Activated T-helper 9 cell treated with anti-CD3 and anti-CD28 coated beads, Interleukin-2, amount 50 U/mL, for 16 hours (primary cell): ENCODE measurements at places on chromosomes 6 and 20.
A peak's percentile ranks its signal among the peaks of the same experiment; 100 is the strongest.

DNA sequence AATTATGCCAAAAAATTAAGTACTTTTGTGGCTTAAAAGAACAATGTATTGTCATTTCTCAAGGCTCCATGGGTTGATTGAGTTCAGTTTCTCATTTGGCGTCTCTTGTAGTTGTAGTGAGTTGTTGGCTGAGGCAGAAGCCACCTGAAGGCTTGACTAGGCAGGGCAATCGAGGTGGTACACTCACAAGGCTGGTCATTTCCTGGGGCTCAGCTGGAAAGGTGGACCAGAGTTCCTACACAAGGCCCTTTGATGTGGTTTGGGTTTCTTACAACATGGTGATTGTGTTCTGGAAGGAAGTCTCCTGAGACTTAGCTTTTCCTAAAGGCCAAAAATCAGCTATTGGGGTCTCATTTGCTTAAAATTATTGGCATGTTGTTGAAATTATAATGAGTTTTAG lies 22.6 kb downstream of the MAS1 start:
- DNase-seq: no peak

GRCh38 chr20:34984756-34985261 lies 29.1 kb downstream of the MYH7B start:
- DNase-seq: no peak

DNA sequence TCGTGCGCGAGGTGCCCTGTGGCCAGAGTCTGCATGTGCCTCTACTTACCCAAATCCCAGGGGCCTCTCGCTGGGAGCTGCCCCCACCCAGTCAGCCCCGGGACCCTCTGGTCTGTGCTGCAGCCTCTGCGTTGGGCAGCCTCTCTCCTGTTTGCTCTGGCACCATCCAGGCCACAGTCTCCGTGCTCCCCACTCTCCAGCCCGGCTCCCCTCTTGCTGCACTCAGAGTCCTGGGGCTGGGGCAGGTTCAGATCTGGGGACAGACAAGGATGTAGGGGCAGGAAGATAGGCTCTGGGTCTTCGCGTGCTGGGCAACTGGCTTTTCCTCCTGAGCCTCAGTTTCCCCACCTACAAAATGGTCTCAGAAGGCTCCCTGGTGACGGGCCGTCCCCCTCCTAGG lies 70.8 kb upstream of the GATA5 start:
- DNase-seq: no peak

DNA sequence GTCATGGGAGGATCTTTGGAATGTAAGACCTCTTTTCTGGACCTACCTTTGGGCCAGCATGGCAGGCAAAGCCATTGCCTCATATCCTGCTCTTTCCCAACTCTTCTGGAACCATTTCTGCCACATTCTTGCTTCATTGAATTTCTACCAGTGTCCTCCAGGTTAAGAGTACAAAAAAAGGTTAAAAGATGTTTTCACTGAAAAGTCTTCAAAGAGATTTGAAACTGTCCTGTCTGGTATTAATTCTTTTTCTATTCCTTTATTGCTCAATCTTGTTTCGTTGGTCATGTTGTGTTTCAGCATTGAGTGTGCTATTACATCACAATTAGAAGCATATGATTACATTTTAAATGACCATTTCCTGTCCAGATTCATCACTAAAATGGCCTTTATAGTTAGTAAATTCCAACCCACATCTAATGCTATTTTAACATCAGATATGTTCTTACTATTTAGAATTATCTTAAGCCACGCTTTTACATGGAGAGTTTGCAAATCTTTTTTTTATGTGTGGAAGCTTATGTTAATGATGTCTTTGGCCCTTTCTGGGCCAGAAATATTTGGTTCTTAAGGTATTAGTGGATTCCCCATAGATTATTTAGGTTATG lies 450.9 kb downstream of the GJA1 start:
- DNase-seq: no peak

DNA sequence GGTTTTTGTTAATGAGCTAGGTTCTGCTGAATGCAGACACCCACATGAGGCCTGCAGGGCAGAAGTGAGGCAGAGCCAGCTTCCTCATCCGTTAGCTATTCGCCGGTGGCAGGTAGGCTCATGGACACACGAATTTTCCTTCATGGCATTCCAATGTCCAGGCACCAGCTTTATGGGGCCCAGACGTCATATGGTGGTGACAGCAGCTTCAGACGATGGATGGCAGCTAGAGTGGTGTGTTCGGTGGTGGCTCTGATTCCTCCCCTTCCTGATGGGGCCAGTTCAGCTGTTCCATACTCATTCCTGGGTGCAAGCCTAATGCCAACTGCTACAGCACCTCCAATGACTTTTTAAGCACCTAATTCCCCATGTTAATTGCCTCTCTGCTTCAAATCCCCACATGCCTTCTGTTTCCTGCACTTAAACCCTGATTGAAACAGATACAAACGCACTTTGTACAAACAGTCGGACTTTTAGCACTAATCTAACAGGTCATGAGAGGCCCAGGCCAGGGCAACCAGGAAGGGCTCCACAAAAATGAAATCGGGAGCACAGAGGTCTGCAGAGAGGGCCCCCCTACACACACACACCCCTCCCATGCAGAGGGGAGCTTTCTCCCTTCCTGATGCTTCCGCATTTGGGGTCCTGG lies 35.7 kb upstream of the MLN start:
- DNase-seq: no peak

DNA sequence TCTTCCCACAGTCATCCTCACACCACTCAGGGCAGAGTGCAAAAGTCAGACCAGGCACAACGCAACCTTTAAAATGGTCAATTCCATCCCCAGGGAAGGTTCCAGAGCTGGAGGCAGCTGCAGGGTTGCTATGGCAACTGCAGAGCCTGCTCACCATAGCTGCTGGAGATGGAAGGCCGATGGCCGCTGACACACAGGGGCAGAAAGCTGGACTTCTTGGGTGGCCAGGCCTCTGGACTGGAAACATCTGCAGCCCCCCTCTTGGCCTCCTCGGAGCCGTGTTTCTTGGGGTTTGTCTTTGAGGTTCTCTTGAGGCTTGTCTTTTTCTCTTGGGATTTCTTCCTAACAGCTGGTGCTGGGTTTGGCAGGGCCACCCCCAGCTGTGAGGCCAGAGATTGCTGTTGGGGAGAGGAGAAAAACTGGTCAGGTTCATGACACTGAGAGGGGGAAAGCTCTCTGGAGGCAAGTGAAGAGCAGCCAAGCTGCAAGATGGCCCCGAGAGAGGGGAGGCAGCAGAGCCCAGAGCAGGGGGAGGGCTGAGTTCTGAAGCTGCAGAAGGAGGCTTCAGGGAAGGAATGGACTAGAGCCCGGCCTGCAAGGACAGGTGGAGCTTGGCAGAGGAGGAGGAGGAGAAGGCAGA lies 10.2 kb downstream of the BNIP5 start:
- DNase-seq: no peak

GRCh38 chr6:6925391-6926164 lies 182.2 kb upstream of the RREB1 start:
- DNase-seq: no peak

DNA sequence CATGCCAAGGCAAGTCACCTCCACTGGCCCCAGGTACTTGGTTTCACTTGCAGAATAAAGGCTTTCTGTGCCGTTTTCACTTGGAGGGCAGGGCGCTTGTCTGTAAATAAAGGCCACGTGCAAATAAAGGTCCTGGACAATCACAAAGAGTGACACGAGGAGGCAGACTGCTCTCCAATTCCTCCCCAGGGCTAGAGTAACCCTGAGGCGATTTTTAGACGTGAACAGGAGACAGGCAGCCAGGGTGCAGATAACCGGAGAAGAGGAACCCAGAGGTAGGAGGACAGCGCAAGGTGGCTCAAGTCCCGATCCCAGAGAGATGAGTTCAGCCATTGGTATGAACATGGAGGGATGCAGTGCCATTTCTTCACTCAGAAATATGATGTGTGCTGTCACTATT lies 327.4 kb downstream of the KIF16B start:
- DNase-seq: no peak

GRCh38 chr6:117906507-117906957 lies 532 bp upstream of the SLC35F1 start:
- DNase-seq: no peak

DNA sequence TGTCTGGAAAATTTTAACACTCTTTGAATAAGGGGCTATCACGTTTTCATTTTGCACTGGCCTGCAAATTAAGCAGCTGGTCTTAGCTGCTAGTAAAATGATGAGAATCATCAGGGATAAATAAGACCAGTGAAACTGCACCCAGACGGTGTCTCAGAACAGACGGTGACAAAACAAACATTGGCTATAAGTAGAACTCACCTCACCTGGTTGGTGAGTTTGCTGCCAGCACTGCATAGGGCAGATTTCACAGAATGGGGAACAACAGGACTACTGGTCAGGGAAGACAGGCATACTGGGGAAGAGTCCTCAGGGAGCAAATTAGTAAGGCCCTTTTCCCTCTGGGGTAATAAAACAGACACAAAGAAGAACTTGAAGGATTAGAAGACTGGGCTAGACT lies 175.9 kb upstream of the CITED2 start:
- no peak for DNase-seq

DNA sequence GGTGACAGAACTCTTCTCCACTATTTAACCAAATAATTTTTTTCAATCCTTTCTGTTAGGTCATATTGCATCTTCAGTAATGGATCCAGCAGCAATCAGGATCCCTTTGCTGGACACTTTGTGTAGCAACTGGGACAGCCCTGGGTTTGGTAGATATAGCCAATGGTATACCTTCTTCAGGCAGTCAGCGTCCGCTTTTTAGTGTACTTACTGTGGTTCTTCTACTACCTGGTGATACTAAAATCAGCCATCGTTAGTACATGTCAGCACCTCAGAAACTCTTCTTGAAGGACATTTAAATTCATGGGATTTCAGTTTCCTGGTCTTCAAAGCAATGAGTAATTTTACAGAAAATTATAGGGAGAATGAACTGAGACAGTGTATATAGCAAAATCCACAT lies 93.5 kb downstream of the ADGRG6 start:
- DNase-seq: no peak

GRCh38 chr6:53347921-53348370 lies 804 bp downstream of the ELOVL5 start:
- peak; percentile 45 for DNase-seq

GRCh38 chr6:170053966-170054661 lies 236.8 kb downstream of the DLL1 start:
- DNase-seq: no peak

- no peak for DNase-seq
These were observed 880.8 kb upstream of the SLC35B3 start for GRCh38 chr6:9315966-9316650.

GRCh38 chr20:48921883-48922820 lies 641 bp downstream of the ARFGEF2 start:
- DNase-seq: no peak

DNA sequence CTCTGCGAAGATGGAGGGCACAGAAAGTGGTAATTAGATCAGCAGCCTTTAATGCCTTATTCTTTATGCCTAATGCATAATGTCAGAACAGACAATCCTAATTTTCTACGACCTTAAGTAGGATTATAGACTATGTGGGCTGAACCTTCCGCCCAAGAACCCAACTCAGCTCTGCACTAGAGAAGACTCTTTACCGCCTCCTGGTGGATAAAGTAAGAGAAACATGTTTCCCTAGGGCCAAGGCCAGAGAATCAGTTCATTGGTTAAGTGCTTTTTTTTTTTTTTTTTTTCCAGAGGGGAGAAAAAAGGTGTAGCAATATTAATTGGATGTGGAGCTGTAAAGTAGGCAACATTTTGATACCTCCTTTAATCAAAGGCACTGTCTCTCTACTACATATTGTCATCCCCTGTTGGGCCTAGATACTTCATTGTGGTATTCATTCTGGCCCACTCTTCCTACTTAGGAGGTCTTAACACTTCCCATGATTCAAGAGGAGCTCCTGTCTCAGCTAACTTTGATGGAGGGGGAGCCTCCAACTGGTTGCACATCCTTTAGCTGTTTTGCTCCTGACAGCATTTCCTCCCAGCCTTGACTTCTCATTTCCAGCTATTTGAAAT lies 124.9 kb upstream of the NRN1 start:
- DNase-seq: no peak

DNA sequence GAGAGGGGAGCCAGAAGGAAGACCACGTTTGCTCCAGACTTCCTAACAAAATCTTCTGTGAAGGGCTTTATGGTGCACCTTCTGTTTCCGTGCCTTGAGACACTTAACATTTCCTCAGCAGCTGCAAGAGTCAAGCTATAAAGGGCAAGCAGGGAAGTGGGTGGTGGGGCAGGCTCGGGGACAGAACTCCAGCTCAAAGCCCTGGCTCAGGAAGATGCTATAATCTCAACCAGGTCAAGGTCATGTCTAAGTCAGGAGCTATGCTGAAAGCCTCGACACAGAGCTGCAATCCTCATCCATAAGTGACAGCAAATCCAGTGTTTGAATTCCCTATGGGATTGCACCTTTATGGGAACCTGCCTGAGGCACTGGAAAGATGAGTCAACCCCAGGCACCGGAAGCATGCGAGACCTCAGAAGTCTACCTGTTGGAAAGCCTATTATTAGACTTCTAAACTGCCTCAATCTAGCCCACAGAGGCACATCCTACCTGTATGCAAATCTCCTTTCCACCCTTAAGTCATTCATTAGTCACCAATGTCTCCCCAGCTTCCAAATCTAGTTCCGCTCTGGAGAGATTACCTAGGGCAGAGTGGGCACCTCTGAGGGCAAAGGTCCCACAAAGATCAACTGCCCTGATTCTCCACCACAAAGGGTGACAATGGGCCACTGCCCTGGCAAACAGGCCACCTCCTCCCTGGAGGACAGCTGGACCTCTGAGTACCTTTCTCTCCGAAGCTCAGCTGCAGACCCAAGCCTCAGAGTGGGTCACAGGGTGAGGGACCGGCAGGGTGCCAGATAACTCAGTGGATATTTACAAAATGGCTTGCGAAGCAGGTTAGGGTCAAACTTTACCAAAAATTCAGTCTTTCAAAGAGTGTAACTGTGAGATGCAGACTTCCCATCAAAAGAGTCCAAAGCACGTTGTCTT lies 287.0 kb downstream of the CDC5L start:
- no peak for DNase-seq

GRCh38 chr20:48706116-48706656 lies 121.6 kb downstream of the PREX1 start:
- no peak for DNase-seq

DNA sequence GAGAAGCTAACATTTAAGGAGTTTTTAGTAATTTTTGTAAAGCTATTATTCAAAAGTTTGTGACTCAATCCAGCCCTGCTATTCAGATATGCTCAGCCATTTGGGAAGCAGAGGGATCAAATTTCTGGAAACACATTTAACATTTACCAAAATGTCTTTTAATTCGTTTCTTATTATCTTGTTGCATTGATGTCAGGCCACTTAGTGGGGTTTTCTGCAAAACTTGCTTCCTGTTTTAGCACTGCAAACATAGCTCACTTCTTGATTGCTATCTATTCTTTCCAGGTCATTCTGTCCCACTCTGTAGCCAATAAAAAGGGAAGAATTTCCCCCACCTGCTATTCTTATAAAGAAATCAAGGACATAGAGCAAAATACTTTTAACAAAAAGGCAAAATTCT lies 176.9 kb upstream of the SUPT3H start:
- DNase-seq: no peak

DNA sequence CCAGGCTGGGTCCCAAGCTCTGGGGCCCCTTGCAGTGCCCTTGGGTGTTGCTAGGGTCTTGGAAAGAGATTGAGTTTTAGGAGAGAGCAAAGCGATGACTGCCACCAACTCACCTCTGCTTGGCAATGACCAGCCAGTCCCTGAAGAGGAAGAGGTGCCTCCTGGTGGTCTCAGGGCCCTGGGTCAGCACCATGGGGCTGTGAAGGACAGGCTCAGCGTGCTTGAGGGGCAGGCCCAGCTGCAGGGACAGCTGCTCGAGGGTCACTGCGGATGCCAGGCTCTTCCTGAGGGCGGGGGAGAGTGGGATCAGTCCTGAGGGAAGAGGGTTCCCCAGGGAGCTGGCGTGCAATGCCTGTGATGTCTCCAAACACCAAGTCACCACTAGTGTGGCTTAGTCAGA lies 50.8 kb upstream of the TAGAP start:
- DNase-seq: no peak
